ENCODE measurements at places on chromosomes 7 and 10. TPM values are rescaled to one million over a fixed set of nuclear protein-coding genes. Genes with fewer than 3 reads are reported as not detected.

DNA sequence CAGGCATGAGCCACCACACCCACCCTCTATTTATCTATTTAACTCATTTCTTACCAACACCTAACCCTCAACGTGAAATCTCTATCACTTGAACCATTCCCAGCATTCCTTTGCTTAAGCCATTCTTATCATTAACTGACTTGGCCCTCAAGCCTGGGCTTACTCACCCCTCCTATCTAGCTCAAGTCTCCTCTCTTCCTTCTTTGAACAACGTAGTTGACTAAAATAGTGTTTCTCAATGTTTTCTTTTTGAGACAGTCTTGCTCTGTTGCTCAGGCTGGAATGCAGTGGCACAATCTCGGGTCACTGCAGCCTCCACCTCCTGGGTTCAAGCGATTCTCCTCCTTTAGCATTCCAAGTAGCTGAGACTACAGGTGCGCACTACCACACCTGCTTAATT, 7.0 kb downstream of the ANXA7 start:
- no peak for ATAC-seq

- no peak for ATAC-seq
These were observed 117.5 kb downstream of the PARD3 start for GRCh38 chr10:34697351-34698247.

The LOXL4 gene
- not detected for total RNA-seq

DNA sequence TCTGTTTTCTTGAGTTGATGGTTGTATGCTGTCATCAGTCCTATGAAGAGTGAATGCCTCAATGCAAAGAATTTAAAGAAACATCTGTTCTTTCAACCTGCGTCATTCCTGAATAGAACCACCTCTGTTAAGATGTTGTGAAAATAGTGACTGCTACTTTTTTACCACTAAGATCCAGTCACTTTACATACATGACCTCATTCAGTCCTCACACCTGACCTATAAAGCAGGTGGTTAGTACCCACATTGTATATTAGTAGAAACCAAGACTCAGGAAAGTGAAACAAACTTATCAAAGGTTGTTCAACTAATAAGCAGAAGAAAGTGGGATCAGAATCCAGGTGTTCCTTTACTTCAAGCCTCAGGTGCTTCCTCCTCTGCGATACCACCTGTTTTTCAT, 64.8 kb downstream of the ITGB8 start:
- no peak for ATAC-seq

DNA sequence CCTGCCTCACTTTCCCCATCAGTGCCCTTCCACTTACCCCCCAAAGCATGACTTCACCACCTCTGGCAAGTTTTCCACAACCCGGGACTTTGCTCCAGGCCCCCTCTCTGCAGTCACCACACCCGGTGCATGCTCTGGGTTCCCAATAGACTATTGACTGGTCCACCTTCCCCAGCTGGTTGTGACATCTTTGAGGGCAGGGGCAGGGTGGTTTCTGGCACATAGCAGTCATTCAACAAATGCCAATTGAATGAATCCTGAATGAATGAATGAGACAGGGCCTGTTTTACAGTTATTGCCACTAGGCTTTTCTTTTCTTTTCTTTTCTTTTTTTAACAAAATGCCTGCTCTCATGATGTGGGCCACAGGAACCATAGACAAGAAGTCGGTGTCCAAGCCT, 28.8 kb upstream of the DOCK1 start:
- ATAC-seq = no peak

The TSPAN33 gene
- total RNA-seq = 2.6 TPM

The STEAP1 gene
- total RNA-seq = 0.52 TPM

DNA sequence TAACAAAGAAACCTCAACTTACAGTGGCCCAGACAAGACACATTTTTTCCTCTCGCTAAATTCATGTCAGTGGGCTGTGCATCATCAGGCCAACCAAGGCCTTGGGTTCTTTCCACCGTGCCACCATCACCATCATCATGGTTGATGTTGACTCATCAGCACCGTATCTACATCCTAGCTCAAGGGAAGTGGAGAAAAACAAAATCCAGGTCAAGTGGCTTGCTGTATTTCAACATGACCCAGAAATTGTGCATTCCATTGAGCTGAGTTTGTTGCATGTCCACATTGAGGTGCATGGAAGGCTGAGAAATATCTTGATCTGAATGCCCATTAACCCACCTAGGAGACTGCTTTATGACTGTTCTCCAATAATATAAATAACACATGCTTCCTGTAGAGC, 312.4 kb upstream of the CDC14C start:
- ATAC-seq = no peak

DNA sequence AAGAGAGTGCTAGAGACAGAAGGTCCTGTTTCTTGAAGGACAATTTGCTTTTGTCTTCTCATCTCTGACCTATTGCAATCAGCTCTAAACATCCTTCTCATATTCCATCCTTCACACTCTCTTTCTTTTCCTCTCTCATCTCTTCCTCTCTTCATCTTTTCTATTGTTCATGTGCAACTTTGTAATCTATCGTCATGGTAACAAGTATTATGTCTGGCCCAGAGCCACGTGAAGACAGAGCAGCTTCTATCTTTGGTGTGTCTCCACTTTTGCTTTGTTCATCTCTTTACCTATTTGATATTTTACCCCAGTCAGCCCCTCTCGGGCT, 104.9 kb upstream of the ABCB5 start:
- ATAC-seq = no peak

The SLC29A4 gene
- total RNA-seq = 1.5 TPM

GRCh38 chr10:131732631-131733127, 168.1 kb upstream of the PPP2R2D start:
- ATAC-seq = no peak

DNA sequence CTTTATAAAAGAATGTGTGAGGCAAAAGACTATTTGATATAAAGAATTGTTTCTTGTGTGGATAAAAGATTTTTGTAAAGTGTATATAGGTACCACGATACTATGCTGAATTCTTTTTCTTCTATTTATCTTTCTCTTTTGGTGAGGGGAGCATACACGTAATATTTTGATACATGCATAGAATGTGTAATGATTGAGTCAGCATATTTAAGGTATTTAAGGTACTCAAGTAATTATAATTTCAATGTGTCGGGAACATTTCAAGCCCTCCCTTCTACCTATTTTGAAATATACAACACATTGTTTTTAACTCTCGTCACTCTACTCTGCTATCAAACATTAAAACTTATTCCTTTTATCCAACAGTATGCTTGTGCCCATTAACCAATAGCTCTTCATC, 1221.6 kb upstream of the PHF14 start:
- ATAC-seq = no peak

The SERPINE1 gene
- 0.30 TPM for total RNA-seq

The C10orf88 gene
- total RNA-seq = 13.3 TPM
